Fibroblast of mammary gland (primary cell): ENCODE measurements at places on chromosomes 12 and 14.
A peak's percentile ranks its signal among the peaks of the same experiment; 100 is the strongest.

DNA sequence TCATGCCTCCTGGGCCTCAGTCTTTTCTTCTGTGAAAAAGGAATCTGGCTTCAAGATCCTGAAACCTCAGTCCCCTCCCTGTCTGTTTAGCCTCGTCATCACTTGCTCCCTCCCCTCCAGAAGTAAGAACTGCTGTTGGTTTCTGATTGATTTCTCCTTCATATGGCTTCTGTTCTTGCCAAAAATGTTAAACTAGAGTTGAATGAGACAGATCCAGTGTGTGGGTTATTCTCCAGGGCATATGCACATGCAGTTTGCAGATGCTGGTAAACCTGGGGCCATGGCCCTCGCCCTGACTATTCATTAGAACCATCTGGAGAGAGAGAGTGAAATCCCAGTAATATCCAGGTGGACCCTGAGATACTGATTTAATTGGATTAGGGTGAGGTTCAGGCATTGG is 175.1 kb downstream of the TMEM132C start:
- DNase-seq = no peak

- no peak for DNase-seq
Measured at GRCh38 chr12:52165096-52165855, 26.5 kb downstream of the KRT80 start.

- no peak for DNase-seq
Measured at GRCh38 chr12:5480218-5480937, 48.5 kb downstream of the NTF3 start.

DNA sequence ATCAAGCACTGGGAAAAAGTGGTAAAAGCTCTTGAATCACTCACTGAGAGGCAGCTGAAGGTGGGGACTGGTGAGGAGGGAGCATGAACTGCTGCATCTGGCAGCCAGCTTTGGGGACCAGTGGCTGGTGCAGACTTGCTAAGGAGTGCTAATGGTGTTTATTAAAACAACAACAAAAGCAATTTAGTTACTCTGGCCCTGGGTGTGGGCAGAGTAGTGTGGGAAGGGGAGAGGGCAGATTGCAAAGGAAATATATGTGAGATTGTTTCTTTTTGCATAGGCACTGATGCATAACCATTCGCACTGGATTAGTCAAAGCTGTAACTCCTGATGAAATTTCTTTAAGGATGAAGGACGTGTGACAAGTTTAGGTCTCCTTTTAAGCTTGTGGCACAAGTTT is 8.1 kb downstream of the TXNRD1 start:
- DNase-seq = no peak

DNA sequence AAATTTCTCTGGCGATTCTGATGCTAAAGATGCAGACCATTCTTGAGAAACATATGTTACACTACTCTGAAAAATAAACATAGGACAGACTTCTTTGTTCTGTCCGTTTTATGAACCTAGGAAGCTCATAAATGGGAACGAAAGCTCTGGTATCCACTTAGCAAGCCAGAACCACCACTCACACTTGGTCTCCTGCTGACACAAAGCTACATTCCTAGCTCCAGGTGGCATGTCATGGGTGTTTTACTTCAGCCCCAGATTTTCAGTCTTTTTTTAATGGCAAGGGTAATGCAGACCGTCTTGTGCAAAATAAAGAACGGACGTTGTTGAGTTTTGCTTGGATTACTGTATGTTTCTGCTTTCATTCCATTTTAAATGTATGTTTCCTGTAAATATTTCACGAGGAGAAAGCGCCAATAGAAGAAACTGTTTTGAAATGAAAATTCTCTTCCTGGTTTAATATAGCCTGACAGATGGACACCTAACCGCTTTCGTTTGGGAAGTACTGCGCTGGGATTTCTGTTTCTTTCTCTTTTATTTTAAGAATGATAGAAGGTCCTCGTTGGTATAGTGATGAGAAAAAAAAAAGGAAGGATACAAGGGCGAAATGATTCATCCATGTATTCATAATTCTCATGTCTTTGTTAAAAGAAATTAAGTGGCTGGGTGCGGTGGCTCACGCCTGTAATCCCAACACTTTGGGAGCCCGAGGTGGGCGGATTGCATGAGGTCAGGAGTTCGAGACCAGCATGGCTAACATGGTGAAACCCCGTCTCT is 871 bp upstream of the COQ5 start:
- DNase-seq = peak; percentile 46

DNA sequence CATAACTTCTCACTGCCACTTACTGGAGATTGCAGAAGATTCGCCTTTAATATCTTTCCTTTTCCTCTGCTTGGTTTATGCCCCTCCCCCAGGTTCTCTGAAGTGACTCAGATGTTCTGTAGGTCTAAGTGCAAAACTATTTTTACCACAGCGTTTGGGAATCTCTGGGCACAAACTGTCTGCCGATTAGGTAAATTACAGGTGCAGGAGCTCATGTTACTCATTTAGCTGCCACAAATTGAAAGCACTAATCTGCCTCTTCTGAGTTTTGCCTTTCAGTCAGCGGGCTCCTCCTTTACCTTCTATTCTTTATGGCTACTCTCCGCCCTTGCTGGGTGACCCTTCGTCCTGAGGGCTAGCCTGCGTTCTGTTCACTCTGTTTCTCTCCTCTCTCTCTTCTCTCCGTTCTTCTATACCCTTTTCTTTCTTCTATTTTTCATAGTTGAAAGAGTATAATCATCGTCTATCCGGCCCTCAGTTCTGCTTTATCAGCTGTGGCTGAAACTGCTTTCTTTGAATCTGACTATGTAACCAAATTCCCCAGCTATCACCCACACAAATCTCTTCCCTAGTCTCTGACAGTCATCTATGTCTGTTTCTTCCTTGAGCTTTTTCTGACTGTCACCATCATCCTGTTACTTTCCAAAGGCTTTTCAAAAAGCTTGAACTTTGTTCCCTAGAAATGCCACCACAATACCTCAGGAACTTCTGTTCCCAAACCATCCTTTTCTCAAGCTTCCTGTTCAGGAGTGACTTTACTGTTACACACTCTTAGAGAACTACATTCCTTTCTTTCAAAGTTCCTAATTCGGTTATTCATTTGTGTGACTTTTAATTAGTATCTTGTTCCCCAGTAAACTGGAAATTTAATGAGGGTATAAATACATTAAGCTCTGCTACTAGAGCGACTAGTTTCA is 4.3 kb upstream of the MYF6 start:
- DNase-seq = peak; percentile 88

DNA sequence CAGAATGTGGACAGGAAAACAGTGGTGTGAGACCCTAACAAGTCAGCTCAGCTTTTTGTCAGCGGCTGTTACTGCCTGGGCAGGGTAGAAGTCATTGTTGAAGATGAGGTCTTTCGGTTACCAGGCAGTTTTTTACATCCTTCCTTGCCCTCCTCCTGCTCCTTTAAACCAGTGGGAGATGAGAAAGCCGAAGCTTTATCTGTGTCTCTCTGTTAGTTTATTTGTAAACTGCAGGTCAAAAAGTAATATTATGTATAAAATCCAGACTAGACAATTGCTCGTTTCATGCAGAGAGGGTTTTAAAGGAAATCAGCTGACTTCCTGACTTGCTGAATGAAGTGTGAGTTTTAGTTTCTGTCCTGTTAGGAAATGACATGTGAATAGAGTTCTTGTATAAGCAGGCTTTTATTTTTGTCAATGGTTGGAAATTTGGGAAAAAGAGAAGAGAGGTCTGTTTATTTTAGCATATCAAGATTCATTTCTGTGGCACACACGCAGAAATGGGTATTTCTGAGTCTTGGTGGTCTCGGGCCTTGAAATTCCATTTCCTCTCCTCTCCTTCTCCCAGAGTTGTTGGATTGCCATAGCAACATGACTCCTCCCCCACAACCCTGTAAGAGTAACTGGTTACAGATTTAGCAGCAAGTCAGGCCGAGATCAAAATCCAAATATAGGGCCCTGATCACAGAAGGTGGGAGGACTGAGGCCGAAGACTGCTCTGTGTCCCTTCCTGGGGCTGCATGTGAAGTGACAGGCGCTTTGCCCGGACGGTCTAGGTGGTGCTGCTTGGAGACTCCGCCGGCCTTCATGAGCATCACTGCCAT is 60.8 kb downstream of the SAMD4A start:
- DNase-seq = peak; percentile 57

DNA sequence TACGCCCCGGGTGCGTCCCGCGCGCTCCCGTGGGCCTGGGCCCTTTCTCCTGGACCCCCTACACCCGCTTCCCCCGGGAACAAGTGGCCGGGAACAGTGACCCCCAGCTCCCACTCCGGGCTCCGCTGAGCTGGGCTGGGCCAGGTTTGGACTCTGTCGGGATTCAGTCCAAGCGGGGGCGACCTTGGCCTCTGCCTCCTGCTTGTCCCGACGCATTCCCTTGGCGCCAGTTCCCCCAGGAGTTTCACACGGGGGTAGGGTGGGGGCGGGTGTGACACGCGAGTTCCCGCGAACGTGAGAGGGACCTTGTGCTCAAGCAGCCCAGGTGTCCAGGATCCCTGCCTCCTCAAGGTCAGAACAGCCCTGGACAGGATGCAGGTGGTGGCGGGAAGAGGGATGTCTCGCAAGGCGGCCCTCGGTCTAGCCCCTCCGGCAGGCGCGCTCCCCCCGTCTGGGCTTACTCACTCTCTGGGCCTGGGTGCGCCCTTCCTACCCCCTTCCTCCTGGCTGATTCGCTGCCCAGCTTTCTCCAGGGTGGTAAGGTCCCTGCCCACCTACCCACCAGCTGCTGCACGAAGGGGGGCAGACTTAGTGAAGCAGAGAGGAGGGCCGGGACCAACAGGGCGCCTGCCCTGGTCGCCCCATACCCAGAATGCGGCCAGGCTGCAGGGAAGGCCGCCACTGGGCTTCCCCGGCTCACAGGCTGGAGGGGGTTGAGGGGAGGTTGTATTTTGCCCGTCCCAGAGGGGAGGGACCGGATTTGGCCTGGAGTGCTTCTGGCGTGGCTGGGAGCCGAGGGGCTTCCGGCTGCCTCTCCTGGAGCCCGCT is 862 bp downstream of the CRIP2 start:
- peak; percentile 26 for DNase-seq

DNA sequence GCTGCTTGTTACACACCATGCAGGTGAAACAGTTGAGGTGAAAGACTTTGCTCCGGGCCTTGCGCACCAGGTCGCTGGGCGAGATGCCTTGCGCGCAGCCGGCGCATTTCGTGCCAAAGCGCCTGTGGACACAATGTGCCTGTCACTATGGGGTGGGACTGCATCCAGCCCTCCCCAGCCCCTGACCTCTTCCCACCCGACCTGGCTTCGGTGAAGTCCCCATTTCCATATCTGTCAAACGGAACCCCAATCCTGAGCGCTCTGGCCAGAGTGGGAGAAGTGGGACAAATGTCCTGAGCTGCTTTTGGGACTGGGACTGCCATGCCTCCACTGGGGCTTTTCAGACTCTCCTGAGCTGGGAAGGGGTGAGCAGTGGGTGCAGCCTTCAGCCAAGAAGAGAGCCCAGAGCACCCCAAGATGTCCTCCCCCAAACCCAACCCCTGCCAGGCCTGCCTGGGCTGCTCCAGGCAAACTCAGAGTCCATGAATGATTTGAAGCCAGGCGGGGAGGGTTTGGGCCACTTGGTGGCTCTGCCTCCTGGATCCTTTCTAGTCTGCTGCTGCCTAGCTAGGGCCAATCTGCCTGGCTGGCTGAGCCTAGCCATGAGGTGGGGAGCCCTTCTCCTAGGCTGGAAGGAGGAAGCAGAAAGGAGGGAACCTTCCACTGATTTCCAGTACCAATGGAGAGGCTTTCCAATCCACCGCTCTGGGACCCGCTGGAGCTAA is 2.3 kb downstream of the LHX5 start:
- DNase-seq = no peak

GRCh38 chr14:99595524-99595923 is 8.5 kb downstream of the CCDC85C start:
- no peak for DNase-seq

- DNase-seq = no peak
Measured at GRCh38 chr12:102912258-102912657, 4.8 kb downstream of the PAH start.

- peak; percentile 24 for DNase-seq
Measured at GRCh38 chr14:42047421-42048055, 440.9 kb downstream of the LRFN5 start.

GRCh38 chr14:63933110-63933509 is 80.3 kb downstream of the SYNE2 start:
- DNase-seq = no peak

DNA sequence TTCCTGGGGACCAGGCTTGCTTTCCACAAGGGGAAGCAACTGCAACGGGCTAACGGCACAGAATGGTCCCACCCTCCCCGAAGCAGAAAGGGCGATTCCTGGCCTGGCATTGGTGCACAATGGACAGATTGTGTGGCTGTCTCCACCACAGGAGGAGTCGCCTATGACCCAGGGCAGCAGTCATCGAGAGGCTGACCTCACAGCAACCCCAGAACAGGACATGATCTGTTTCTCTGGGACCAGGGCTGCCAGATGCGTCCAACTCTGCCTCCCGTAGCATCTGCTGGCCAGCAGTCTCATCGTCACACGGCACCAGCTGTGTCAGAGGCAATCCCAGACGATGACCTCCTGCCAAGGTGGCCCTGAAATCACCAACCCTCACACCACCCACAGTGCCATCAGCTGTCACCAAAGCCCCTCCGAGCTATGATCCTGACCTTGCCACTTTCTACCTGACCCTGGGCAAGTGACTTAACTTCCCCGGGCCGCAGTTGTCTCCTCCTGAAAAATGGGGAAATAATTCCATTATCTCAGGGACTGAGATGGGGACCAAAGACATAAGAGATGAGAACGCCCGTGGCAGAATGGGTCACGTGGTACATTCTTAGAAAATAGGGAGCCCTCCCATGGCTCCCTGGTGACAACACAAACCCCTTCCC is 86.7 kb downstream of the CHGA start:
- peak; percentile 61 for DNase-seq

DNA sequence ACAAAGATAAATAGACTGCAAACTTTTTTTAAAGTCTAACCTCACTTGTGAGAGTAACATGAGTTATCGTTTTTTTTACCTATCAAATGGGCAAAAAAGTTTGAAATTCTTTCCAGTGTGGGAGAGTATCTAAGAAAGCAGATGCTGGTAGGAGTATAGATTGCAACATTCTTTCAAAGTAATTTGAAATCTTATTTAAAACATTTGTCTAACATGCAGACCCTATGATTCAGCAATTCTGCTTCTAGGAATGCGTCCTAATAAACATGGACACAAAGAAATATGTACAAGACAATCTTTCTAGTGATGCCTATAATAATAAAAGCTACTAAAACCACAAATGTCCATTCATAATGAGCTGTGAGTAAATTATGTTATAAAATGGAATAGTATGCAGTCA is 110.4 kb upstream of the TMCC3 start:
- peak; percentile 20 for DNase-seq

DNA sequence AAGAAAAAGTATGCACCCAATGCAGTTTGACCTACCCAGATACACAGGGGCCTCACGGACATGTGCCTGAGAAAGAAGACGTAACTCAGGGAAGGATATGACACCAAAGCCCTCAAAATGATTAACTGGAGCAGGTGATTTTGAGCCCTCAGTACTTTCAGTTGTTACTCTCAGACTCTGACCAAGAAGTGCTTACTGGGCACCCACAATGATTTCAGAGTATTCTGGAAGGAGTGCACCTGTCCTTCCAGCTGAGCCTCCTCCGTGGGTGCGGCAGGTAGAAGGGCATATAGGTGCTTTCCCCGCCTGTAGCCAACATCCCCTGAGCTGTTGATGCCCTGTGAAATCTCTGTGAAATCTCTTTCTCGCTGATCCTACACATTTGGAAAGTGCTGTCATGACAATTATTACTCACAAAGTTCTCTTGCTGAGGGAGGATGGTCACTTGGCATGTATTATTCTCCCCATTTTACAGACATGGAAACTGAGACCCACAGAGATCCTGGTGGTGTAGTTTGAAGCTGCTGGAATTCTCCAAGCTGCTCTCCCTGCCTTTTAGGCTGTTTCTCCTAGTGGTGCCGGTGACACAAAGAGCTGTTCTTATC is 154.3 kb upstream of the CCND2 start:
- no peak for DNase-seq
